Substantia nigra (tissue), 51 donors: ENCODE measurements at places on chromosomes 7 and 10.

- DNase-seq: no peak
These were observed 37.5 kb downstream of the BTBD16 start for GRCh38 chr10:122308417-122309141.

DNA sequence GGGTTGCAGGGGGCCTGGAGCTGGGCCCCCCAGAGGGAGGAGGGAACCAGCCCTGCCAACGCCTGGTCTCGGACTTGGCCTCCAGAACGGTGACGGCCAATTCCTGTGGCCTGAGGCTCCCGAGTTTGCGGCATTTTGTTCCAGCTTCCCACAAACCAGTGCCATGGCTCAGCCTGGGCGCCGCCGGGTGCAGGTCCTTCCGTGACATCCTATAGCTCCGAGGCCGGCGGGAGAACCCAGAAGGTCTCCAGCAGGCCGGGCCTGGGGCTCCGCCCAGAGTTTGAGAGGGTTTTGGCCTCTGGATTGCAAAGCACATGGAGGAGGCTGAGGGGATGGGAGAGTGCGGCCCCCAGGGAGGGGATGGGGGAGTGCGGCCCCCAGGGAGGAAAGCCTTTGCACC, 92.6 kb downstream of the UNCX start:
- no peak for DNase-seq

- no peak for DNase-seq
These were observed 204.1 kb upstream of the NFE2L3 start for GRCh38 chr7:25947669-25948516.

DNA sequence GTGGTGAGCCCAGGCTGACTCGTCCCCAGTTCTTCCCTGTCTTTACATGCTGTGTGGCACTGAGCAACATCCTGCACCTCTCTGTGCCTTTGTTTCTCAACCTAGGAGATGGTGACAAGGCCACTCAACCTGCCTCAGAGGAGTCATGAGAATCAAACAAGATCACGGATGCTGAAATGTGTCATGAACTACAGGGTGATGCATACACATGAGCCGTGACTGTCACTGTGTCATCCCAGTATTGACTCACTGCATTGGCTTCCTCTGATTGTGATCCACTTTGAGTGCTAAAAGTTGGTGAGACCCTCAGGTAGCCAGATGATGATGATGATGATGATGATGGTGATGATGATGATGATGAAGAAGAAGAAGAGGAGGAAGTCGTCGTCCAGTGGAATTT, 11.5 kb downstream of the C10orf71 start:
- no peak for DNase-seq

GRCh38 chr10:68506411-68506810, 20.9 kb downstream of the SLC25A16 start:
- no peak for DNase-seq

DNA sequence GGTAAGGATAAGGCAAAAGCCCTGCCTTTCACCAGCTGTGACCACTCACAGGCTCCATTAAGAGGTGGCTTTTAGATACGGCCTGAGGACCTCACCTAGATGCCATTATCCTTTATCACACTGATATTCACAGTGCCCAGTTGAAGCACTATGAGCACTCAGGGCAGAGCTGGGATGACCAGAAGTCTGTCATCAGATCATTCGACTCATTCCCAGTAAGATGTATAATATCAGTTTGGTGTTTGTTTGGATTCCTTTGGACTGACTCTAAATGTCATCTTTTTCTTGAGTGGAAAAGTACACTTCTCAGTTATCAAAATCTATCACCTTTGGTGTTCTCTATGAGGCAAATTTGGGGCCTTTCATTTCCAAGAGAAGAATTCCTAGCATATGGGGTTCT, 18.7 kb downstream of the CCDC136 start:
- DNase-seq: no peak

DNA sequence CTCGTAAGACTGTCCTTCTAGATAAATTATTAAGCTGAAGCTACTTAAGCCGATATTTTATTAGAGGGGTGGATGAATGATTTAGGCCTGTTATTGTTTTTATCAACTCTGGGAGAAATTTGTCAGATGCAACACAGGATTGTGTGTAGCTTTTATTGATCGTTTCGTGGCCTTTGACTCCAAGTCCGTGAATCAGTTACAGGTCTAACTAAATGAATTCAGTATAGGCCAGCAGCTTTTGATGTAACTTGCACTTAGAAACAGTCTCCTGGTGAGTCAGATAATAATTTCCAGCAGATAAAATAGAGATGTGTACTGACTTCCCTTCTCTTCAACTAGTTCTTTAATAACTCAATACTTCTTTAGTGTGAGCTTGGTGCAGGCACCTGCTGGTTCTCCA, 341.7 kb upstream of the SMIM30 start:
- DNase-seq: no peak

DNA sequence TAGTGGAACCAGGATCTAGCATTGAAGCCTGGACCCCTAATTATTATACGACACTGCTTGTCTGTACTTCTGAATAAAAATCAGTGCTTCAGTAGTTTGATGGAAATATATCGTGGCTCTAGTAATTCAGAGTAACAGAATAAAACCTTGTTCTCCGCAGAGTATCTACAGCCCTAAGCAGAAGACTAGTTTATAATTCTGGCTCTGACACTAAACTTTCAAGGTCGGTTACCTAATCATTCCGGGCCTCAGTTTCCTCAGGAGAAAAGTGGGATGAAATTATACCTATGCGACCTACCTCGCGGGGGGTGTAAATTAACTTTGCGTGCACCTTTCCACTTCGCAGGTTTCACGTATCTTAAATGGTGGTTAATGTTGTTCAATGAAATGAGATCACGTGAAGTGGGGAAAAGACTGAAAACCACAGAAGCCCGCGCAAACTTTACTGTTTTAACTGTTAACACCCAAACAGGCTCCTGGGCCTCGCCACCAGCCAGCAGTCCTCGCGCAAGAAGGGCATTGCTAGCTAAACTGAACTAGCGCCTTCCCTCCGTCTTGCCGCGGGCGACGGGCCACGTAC, 615 bp downstream of the THAP5 start:
- no peak for DNase-seq

DNA sequence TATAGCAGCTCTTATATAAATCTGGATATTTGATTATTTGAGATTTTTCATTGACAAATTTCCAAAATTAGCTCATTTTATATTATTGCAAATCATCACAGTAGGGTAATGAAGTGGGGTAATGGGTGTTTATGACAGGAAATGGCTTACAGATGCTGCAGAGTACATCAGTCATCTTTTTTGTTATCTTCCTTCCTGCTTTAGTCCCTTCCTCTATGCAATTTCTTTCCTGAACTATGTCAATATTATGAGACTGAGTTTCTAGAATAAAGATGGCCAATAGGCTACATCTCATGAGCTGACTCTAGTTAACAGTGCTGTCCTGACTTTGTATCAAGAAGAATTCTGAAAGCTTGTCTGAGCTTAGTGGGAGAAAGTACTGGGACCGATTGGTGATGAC, 244.5 kb downstream of the XPNPEP1 start:
- no peak for DNase-seq

GRCh38 chr10:60896033-60896432, 48.0 kb downstream of the RHOBTB1 start:
- DNase-seq: no peak

DNA sequence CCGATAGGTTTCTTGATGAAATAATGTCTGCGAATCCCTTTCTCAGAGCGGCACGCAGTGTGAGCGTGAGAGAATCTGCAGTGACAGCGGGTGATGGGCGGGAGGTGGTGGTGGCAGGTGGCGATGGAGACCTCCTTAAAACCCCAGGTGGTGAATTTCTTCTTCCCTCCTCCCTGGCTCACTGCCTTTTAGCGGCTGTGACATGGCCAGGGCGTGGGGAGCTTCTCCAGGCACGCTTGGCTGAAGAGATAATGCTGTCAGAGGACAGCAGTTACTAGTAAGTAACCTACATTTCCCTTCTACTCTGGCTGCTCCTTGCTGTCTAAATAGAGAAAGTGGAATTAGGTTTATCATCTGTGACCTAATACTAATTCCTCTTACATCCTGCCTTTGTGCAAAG, 141.4 kb upstream of the INSYN2A start:
- DNase-seq: no peak

DNA sequence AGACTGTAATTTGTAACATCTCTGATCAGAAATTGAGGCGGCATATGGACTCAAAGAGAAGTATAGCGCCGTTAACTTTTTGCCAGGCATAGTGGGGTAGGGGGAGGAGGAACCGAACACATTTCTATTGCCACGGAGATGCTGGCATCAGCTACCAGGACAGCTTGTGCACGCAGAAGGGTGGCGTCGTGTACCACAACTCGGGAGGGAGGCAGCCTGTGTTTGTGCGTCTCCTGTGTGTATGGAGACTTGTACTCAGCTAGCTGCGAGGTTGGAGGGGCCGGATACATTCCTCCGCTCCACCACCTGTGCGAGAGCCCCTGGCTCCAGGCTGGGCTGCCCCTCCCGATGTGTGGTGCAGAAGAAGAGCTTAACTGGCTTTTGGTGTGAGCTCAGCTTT, 634.8 kb downstream of the TYW1 start:
- no peak for DNase-seq

GRCh38 chr10:77034795-77035194, 602.8 kb downstream of the KCNMA1 start:
- no peak for DNase-seq

DNA sequence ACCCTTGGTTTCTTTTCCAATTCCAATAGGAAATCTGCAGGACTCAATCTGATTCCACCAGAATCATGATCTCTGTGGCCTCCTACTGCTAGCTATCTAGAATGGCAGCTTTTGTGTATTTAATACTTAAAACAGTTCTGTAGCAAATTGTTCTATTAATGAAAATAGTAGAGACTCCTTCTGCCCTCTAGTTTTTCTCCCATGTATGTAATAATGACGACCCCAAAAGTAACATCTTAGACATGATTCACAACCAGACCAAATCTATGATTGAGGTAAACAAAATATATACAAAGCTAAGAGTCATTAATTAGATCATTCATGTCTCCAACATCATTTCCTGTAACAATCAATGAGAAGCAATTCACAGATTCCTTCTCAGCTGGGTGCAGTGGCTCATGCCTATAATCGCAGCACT, 259.1 kb upstream of the MKLN1 start:
- DNase-seq: no peak

- no peak for DNase-seq
These were observed 262.6 kb upstream of the NEBL start for GRCh38 chr10:21159669-21160068.

DNA sequence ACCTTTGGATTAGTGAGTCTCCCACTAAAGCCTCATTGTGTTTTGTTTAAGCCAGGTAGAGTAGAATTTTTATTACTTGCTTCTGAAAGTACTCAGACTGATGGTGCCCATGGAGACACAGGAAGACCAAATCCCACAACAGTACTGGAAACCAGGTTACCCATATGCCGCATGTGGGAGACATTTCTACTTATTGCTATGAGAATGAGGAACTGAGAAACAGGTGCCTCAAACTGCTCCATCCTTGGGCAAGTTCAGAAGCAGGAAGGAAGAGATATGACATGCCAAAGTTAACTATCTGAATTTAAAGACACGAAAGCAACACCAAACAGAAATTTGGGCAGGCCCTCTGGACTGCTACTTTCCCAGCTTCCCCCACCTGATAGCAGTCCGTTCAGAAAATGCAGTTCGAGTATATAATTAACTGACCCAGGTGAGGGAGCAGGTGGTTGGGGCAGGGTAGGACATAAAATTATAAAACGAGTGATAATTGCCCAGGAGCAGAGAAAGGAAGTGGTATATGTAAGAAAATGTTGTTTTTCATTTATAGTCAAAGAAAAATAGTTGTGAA, 382.3 kb upstream of the MTPN start:
- DNase-seq: no peak

DNA sequence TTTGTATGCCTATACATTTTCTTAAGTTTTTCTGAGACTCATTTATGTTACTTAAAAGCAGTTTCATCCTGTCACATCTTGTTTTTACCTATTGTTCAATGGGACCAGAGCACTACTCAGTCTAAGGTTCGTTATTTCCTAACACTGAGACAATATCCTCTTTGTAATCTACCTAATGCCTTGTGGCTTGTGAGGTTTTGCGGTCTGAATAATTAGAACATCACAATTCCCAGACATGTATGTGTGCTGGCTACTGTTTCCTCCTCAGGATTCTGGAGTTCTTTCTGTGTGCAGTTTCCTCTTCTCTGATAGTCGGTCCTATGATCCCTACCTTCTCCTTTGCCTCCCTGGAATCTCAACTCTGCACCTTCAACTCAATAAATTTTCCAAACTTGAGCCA, 620.2 kb downstream of the ANKRD7 start:
- DNase-seq: no peak

DNA sequence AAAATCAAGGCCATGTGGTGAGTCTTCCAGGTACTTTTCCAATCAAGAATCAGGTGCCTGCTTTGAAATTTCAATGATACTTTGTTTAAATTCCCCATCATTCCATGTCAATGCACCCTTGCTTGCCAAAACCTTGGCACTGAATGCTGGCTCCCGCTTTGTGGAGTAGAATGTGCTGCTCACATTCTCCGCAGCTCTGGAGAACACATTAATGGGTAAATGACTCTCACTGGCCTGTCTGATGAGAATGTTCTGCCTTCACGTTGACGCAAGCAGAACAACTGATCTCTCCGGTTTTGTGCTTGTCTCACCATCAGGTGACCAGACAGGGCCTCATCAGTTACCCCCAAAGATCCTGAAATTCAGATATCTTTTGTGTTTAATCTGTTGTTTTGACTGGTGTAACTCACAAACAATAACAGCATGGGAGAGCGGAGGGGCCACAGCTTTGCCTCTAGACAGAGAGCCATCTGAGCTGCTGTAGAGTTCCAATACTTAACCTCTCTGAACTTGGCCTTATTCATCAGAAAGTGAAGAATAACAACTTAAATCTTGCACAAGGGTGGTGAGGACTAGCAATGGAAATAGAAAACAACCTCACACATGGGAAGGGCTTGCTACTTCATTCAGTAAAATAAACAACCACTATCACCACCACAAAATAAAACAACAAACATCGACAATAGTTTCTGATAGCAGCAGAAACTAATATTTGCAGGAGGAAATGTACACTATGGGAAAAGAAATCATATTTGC, 276.9 kb upstream of the IGFBP3 start:
- DNase-seq: no peak

GRCh38 chr10:85921789-85922188, 444.8 kb downstream of the GRID1 start:
- no peak for DNase-seq

- no peak for DNase-seq
These were observed 160.1 kb downstream of the CFTR start for GRCh38 chr7:117639966-117640365.

DNA sequence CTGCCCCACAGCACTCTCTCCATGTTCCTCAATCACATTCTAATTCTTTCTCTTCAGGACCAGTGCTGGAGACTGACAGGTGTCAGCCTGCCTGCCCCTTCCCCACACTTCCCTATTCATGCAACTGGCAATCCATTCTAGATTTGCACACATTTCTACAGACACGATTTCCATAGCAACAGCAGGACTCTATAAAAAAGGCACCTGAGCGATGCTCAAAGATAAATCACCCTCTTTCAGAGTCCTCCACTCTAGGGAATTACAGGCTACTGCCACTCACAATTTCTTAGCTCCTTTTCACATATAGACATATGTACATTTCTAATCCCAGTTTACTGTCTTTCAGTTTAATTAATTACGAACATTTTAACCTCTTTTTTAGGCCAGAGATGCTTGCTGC, 118.1 kb upstream of the ANKRD1 start:
- no peak for DNase-seq

- no peak for DNase-seq
These were observed 45.6 kb downstream of the PDIA4 start for GRCh38 chr7:148982654-148983199.

GRCh38 chr10:126500866-126501265, 112.6 kb upstream of the ADAM12 start:
- DNase-seq: no peak
